IPS DF 19.7 (cell line): ENCODE measurements at places on chromosomes 6 and 20.

DNA sequence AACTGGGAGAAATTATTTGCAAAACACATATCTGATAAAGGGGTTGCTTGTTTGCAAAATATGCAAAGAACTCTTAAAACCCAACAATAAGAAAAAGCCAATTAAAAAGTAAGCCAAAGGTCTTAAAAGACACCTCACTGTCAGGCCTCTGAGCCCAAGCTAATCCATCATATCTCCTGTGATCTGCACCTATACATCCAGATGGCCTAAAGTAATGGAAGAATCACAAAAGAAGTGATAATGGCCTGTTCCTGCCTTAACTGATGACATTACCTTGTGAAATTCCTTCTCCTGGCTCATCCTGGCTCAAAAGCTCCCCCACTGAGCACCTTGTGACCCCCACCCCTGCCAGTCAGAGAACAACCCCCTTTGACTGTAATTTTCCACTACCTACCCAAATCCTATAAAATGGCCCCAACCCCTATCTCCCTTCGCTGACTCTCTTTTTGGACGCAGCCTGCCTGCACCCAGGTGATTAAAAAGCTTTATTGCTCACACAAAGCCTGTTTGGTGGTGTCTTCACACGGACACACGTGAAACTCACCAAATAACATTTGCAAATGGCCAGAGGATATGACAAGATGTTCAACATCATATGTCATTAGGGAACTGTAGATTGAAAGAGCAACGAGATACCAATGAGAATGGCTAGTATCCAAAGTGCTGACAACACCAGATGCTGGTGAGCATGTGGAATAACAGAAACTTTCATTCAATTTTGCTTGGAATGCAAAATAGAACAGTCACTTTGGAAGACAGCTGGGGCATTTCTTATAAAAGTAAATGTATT, 565.0 kb upstream of the ADGRB3 start:
- DNase-seq, result peak; percentile 45

DNA sequence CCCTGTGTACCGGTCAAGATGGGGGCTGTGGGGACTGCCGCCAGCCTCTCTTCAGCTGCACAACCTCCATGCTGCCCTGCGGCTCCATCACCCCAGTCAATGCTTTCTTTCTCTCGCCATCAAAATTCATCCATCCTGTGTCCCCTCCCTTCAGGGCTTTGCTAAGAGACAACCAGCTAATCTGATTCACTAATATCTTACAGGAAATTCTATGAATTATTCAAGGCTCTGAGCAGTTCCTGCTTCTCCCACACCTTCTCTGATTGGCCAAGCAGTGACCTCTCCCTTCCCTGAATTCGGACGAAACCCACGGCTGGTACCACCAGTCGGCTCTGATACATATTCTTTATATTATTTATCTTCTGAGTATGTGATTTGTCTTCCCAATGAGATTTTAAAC, 13.8 kb downstream of the ITPR3 start:
- no peak for DNase-seq

GRCh38 chr6:113539623-113540022, 317.5 kb upstream of the MARCKS start:
- DNase-seq, result no peak

DNA sequence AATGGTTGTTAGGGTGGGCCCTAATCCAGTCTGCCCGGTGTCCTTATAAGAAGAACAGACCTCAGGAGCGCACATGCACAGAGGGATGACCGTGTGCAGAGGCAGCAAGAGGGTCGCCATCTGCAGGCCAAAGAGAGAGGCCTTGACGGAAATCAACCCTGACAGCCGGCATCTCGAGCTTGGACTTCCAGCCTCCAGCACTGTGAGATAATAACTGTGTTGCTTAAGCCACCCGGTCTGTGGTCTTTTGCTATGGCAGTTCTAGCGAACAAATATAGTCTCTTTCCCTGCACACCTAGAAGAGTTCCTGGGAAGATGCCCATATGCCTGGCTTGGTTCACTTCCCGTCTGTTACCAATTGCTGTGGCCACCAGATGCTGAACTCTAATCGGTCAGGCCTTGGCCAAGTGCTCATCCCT, 35.3 kb upstream of the PTGIS start:
- no peak for DNase-seq

DNA sequence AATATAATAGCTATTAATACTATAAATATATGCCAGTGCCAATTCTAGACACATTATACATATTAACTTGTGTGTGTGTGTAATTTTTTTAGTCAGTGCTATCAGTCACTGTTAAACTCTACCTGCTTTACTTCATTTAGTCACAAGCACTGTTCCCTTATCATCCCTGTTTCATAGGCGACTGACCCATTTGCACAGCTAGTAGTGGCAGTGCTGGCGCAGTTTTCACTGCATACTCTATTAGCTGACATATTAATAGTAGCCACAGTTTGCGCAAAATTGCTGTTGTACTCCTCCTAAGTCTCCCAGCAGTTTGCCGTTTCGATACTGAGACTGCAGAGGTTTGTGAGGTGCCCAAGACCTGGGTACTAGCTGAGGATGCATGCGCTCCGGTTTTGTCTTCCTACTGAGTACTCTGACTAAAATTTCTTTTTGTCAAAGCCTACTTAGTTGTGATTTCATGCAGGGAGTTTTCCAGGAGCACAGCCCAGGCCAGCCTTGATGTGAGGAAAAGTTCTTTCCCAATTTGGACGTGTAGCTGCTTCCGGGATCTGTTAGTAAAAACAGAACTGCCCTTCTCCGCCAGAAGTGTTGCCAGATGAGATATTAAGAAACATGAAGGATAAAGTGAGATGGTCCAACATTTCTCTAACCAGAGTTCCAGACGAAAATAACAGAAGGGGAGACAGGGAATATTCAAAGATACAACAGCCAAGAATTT, 5.6 kb downstream of the BAG2 start:
- no peak for DNase-seq

GRCh38 chr6:147057188-147057587, 147.0 kb upstream of the STXBP5 start:
- no peak for DNase-seq

- no peak for DNase-seq
Observed at GRCh38 chr20:5871459-5872410, 78.6 kb downstream of the TRMT6 start.

DNA sequence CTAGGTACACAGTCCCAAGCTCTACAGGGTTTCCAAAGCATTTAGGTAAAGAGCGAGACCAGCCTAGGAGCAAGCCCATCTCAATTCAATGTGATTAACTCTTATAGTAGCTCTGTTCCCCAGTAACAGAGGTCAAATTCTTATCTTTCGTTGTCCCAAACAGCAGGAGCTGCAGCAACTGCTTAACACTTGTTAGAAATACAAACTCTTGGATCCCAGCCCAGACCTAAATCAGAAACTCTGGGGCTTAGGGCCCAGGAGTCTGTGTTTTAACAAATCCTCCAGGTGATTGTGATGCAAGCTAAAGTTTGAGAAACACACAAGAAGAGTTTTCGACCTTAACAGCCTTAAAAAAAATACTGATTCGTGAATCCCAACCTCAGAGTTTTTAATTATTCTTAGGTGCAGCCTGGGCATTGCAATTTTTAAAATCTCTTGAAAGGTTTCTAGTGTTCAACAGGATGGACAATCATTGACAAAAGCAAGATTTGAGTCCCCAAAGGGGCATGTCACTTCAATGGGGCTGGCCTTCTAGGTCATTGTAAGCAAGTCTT, 127.4 kb upstream of the HCRTR2 start:
- DNase-seq, result no peak

DNA sequence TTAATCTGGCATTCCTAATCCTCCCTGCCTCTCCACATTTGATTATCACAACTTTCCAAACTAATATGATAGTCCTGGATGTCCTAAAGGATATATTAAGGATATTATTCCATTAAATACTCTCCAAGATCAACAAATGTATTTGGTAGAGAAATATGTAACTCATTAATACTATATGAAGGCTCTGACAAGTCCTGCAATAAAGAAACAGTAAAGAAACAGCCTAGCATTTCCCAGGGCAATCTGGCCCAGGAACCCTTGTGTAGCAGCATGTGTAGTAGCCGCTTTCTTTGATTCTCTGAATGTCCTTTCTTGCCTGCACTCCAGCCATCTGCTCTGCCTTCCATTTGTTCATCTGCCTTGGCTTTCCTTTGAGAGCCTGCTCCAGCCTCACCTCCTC, 23.7 kb downstream of the TRAM2 start:
- DNase-seq, result no peak

DNA sequence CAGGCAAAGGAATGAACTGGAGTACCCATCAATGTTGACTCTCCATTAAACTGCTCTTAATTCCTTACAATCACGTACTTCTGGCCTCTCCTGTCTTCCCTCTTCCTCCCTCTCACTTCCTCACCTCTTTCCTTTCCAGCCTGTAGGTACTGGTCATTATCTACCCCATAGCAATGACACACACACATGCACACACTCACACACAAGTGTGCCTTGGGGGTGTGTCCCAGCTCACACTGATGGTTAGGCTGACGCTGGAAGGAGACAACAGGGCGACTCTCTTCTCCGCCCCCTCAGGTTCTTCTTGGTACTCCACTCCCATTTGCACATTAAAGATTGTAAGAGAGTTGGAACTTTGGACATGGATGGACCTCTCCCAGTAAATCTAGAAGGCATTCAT, 14.0 kb upstream of the SERPINB9 start:
- no peak for DNase-seq

DNA sequence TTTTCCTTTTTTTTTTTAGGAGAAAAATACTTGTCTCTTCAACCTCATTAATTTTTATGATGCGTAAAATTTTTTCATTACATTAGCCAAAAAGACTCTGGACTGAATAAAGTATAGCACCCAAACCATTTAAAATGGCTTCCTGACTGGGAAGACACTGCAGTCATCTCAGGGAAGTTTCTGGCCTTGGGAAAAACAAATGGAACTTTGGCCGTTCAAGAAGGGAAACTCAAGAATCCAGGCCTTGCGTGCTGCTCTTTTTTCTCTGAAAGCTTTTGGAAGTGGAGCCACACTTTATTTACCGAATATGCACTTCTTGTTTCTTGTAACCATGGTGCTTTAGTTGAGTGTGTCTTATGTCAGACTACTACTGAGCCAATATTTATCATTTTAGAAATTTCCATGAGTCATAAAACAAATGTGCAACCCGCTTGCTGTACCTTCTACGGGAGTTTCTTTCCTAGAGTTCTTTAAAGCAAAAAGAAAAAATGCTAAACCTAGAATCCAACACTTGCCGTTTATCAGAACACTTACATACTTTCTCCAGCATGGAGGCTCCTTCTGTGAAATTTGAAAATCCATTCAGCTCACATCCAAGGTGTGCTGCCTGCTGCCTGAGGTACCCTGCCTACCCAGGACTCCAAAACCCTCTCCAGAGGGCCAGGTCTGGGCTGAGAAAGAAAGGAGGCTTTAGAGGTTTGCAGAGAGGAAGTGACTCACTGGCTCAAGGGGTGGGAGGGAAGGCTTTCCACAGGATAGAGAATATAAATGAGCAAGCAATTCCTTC, 11.5 kb upstream of the DSTN start:
- DNase-seq, result peak; percentile 64

DNA sequence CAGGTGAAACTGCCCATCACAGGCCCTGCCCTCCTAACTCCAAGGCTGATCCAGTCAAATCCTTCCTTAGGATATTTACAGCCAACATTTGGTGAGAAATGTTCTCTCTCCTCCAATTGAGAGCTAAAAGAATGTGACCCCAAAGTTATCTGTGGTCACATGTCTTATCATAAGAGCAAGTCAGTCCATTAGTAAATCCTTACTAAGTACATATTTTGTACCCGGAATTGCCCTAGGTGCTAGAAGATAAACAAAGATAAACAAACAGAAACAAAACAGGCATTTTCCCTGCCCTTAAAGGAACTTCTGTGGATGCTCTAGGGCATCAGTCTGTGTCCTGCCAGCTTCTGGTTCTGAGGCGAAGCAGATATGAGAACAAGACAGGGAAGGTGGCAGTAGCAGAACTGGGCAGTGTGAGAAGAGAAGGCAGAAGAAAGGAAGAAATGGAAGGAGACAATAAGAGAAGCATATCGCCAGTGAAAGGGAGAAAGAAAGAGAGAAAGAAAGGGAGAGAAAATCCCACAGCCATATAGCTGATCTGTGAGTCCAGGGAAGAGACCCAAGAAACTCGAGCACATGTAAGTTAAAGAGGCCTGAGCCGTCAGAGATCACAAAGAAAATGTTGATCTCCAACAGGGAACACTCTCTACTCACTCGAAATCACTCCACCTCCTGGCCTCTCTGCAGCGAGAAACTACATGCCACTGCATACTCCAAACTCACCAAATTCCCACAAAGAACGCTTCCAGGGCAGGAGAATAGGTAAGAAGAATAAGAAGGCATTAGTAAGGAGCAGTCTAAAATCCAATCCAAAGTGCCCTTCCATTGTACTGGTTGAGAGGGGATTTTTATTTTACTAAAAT, 41.7 kb downstream of the CDK5RAP1 start:
- no peak for DNase-seq

GRCh38 chr6:16760516-16761470, at the start of gene ATXN1:
Gene ATXN1, minus strand, starts transcription at chr6:16761460.
- DNase-seq, result no peak

DNA sequence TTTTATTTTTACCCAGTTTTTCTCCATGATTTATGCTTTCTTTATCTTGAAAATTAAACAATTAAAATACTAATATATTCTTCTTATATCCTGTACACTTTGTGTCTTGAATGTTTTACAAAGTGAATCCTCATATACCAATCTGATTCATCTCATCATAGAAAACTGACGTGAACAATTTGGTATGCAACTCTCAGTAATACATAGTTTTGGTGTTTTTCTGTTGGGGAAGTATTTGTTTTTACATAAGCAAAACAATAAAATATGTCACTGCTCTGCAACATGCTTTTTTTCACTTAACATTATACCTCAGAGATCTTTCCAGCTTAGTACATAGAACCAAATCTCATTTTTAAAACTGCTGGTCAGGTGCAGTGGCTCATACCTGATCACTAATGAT, 14.7 kb downstream of the DNAAF9 start:
- no peak for DNase-seq

DNA sequence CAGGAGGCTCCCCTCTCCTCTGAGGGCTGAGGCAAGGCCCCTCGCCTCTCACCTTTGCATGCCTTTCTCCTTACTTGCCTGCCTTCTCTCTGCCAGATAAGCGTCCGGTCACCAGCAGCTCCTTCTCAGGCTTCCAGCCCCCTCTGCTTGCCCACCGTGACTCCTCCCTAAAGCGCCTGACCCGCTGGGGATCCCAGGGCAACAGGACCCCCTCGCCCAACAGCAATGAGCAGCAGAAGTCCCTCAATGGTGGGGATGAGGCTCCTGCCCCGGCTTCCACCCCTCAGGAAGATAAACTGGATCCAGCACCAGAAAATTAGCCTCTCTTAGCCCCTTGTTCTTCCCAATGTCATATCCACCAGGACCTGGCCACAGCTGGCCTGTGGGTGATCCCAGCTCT, 21.3 kb upstream of the PPARD start:
- DNase-seq, result no peak

- DNase-seq, result no peak
Observed at GRCh38 chr6:158068893-158069799, 87.5 kb downstream of the SYNJ2 start.

- no peak for DNase-seq
Observed at GRCh38 chr20:61909028-61909427, 156.7 kb downstream of the TAF4 start.

- DNase-seq, result no peak
Observed at GRCh38 chr6:15313367-15313766, 67.5 kb downstream of the JARID2 start.

GRCh38 chr6:25617997-25618396, 34.0 kb upstream of the SCGN start:
- no peak for DNase-seq

- no peak for DNase-seq
Observed at GRCh38 chr20:10332656-10333415, 101.2 kb downstream of the MKKS start.

- no peak for DNase-seq
Observed at GRCh38 chr6:38234934-38235682, 404.6 kb downstream of the BTBD9 start.
